T-helper 2 cell (primary cell): ENCODE measurements at places on chromosomes 5 and 9.

DNA sequence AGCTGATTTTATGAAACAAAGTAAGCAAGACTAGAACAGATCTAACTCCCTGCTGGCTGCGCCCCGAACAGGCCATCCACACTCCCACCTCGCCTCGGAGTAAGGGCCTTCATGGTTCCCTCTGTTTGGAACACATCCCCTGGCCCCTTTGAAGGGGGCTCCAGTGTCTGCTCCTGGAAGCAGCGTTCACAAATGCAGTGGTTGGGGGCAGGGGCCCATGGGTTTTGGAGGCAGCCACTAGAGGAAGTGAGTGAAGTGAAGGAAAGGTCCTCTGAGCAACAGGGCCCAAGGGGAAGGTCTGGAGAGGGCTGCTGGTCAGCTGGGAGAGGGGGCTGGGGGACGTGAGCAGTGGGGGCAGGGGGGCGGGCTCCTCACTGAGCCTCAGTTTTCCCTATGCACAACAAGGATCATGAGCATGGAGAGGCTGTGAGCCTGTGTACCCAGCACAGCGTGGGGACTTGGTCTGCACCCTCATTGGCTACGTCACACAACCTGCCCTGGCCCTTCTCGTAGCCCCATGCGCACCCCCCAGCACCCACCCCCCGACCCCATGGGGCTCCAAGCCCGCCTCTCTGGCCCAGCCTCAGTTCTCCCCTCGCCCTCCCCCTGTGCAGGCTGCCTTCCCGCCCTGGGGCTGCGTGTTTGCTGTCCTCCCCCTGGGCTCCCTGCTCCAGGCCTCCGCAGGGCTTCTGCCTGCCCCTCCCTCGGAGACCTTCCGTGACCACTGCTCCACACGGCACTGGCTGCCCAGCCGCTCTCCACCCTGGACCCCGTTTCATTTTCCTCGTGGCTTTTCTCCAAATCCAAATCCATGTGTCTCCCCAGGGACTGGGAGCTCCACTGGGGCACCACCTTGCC, 39.5 kb downstream of the RASGEF1C start:
- no peak for DNase-seq

- DNase-seq: peak; percentile 9
Observed at GRCh38 chr9:125889476-125890419, 142.6 kb downstream of the PBX3 start.

- no peak for DNase-seq
Observed at GRCh38 chr5:151196556-151197290, 27.2 kb downstream of the CCDC69 start.

- DNase-seq: no peak
Observed at GRCh38 chr5:1655496-1656270, 131.9 kb upstream of the LPCAT1 start.

DNA sequence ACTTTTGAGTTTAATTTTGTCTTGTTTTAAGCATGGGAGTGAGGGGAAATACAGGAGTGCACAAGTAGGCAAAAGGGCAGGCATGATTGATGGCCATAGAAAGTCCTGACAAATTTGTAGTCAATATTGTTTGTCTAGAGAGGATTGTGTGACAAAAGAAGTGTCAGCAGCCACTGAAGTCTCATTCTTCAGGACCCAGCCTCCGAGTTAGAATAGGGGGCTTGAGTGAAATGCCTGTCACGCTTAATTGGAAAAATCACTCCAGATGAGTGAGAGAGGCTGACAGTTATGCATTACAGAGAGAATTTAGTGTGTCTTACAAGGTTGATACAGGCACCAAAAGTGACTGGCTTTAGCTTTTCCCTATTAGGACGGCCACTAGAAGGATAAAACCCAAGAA, 81.9 kb upstream of the RPS23 start:
- DNase-seq: no peak

DNA sequence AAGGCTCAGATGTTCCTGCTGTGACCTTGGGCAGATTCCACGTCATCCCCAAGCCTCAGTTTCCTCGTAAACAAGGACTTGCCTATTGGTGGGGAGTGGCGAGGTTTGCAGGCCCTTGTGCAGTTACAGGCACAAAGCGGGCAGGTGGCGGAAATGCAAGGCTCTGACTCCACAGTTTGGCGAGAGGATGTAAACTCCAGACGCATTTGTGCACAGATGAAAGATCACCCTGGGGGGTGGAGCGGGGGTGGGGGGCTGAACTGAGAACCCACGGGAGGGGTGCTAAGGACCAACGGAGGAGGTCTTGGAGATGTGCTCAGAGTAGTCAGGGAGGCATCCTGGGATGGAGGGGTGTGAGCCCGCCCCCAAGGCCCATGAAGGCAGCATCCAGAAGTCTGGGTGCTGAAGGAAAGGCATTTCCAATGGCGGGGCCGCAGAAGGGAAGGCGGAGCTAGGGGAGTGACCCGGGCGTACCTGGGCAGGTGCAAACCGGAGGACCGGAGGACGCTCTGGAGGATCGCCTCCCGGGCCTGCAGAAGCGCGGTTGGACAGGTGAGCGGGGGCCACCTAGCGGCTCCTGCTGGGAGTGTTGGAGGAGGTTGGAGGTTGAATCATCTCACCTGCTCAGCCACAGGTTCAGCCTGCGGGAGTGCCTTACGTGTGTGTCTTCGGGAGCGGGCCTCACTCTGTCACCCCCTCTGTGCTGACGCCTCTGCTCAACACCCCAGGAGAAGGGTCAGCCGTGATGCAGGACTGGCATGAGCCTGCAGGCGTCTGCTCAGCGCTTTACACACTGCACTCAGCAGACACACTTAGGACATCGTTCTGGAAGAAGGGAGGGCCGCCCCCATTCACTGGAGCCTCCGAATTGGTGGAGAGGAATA, 1.9 kb upstream of the FIBCD1 start:
- DNase-seq: peak; percentile 32

- DNase-seq: no peak
Observed at GRCh38 chr5:81121836-81122630, 111.1 kb upstream of the CKMT2 start.
